Breast epithelium (tissue), 4 donors: ENCODE measurements at places on chromosomes 3 and 15. TPM values are rescaled to one million over a fixed set of nuclear protein-coding genes. Genes with fewer than 3 reads are reported as not detected.

ISG20 gene
- total RNA-seq: 7.4 TPM

NRG4 gene
- total RNA-seq: not detected

B3GNT5 gene
- 6.2 TPM for total RNA-seq

LRRK1 gene
- 18.7 TPM for total RNA-seq

ACTC1 gene
- total RNA-seq: 0.15 TPM

PEX5L gene
- 3.3 TPM for total RNA-seq

SLC30A4 gene
- total RNA-seq: 11.5 TPM

XCR1 gene
- under 0.01 TPM for total RNA-seq

MST1R gene
- total RNA-seq: 11.9 TPM

GPR15 gene
- 1.6 TPM for total RNA-seq

CLEC3B gene
- total RNA-seq: 18.3 TPM

GOLGA8T gene
- total RNA-seq: not detected

SLC22A13 gene
- 0.48 TPM for total RNA-seq

SLC28A1 gene
- not detected for total RNA-seq

GOLGA6A gene
- total RNA-seq: 1.0 TPM

SMCO1 gene
- total RNA-seq: not detected

PTX3 gene
- total RNA-seq: 94.1 TPM

CRYGS gene
- 3.8 TPM for total RNA-seq

GPR149 gene
- total RNA-seq: not detected

CCR4 gene
- total RNA-seq: 0.66 TPM

CLDN11 gene
- total RNA-seq: 28.8 TPM

UBAP1L gene
- total RNA-seq: 3.7 TPM

ADAMTS9 gene
- 19.4 TPM for total RNA-seq
